ENCODE measurements at places on chromosomes 6 and 20.
A peak's percentile ranks its signal among the peaks of the same experiment; 100 is the strongest.

GRCh38 chr6:129102741-129103140, 219.8 kb downstream of the LAMA2 start:
- no peak for DNase-seq

DNA sequence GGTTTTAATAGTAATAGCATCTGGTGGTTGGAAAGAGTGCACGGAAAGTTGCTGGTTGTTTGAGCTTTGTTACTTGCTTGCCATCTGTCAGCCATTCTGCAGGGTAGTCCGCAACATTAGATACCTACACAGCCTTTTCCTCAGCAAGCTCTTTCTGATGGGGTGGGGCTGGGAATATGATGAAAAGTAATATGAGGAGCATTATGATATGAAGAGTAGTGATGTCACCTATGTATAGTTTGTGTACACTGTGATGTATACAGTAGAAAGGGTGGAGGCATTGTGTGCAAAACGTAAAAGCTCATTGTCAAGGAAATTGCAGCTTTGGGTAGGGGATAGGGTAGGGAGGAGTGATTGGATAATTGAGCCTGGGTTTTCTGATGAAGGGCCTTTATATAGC, 16.1 kb downstream of the SCAF8 start:
- DNase-seq = no peak

- DNase-seq = no peak
Measured at GRCh38 chr6:18280084-18280483, 15.8 kb upstream of the DEK start.

DNA sequence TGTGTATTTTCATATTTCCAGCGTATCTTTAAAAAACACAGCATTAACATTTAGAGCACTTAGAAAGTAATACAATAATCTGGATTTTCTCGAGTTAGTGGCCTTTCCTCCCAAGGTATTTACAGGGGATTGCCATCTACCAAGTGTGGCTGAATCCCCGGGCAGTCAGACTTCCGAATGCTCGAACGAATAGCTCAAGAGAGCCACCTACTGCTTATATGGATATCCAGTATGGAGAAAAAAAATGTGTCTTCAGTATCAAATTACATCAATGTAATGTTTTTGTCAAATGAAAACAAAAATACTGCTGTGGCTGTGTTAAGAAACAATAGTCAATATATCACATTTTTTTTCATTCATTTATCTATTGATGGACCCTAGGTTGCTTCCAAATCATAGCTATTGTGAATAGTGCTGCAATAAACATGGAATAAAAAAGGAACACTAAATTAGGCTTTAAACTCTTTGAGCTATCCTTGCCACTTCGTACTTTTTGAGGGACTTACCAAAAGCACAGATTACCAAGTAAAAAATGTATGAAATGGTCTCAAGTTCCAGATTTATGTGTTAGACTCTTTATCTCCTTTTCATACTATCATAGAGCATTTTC, 654.5 kb upstream of the PTCHD4 start:
- DNase-seq = no peak

DNA sequence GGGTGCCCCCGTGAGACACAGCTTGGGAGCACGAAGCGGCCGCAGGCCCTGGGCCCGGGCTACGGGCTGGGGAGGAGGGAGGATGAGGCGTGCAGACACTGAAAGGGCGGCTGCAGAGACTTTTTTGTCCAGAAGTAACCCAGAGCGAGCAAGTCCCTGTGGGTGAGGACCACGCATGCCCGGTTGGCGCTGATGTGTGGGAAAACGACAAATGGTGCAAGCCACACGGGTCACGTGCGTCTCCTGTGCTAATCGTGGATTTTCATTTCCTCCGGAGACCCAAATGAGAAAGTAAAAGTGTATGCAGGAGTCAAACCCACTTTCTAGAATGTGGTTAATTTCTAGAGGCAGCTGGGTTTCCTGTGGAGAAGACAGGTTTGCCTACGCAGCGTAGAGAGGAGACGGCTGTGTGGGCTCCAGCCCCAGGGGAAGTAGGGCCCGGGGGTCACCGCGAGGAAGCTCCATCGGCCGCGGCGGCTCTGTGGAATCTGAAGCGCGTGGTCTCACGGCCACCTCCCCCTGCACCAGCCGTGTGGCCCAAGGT, 19.0 kb downstream of the DLL1 start:
- DNase-seq = peak; percentile 91

DNA sequence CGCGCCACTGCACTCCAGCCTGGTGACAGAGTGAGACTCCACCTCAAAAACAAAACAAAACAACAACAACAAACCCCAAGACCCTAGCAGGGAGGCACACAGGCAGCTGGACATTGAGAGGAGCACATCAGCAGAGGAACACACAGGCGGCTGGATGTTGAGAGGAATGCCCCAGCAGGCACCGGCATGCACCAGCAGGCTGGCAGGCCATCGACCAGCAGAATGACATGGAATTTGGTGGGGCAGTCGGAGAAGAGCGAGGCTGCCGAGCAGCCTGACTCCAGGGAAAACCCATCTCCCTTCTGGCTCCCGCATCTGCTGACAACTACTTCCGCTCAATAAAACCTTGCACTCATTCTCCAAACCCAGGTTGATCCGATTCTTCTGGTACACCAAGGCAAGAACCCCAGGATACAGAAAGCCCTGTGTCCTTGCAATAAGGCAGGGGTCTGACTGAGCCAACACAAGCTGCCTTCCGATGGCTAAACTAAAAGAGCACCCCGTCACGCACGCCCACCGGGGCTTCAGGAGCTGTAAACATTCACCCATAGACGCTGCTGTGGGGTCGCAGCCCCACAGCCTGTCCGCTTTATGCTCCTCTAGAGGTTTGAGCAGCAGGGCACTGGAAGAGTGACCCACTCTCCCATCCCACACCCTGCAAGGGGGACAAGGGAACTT, 60.2 kb downstream of the SLC22A23 start:
- no peak for DNase-seq

DNA sequence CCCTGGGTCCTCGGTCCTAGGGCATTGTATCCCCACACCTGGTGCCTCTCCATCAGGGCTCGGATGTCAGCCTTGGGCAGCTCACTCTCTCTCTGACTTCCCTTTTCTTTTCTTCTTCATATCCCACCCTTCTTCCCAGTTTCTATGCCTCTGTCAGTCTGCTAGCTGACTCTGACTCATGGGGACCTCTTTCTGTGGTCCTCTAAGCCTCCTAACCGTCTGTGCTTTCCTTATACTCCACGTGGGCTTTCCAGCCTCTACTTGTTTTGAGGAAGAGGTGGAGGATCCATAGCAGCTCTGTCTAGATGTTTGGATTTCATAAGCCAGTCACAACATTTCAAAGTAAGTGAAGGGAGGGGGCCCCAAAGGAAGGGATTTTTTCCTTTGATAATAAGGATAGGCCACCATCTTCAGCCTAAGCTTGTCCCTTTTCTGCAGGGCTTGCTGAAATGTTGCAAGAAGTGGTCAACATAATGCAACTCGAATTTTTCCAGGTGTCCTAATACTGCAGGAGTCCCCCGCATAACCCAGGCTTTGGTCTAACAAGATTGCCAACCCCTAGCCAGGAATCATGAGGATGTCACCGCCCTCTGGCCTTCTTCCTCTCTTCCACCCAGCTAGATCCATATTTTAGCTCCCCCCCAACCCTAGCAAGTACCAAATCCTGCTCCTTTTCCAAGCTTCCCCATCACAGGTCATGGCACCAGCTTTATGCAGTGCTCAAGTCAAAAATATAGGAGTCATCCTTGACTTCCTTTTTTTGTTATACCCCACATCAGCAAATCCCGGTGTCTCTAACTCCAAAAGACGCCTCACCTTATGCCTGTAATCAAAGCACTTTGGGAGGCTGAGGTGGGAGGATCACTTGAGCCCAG, 8.7 kb upstream of the PLTP start:
- no peak for DNase-seq

- no peak for DNase-seq
Measured at GRCh38 chr6:26016245-26016962, 53.8 kb downstream of the TRIM38 start.

DNA sequence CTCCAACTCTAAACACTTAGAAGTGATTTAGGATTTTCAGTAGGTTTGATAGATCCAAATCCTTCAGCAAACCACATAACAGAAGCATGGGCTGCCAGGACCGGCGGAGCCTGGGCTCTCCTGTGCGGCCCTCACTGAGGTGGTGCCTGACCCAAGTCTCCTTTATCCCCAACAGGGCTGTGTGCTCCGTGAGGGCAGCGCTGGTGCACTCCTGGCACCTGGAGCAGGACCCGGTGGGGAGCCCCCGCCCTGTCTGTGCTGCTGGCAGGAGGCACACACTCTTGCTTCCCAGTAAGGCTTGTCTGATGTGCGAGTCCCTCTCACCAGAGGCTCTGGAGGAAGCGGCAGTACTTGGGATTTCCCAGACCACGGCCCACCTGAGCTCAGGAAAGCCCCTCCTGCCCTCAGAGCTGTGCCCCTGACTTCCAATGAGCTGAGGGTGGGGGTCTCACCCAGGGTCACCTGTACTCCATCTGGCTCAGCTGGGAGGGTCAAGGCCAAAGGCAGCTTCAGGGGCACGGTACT, 56.2 kb downstream of the PYGB start:
- DNase-seq = no peak

GRCh38 chr6:14102383-14102782, 15.2 kb upstream of the CD83 start:
- DNase-seq = no peak

DNA sequence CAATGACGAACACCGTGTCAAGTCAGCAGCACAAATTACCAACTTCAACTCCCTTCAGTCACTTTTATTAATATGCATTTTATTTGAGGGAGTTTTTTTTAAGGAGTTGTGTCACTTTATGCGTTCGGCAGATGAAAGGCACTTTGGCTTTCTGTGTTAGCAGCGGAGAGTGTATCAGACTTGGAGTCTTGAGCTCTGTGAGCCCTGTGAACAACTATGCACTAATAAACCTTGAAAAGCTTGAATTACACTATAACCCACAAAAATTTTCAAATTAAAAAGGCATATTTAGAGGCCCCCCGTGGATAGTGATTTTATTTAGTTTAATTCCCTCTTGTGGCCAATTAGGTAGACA, 335.3 kb upstream of the NT5E start:
- no peak for DNase-seq

Measured in GM12864 (cell line).